Endothelial cell of umbilical vein (primary cell): ENCODE measurements at places on chromosomes 1 and 21. TPM values are rescaled to one million over a fixed set of nuclear protein-coding genes. Genes with fewer than 3 reads are reported as not detected.

GRCh38 chr21:42258885-42259407, 40.0 kb downstream of the ABCG1 start:
- no peak for DNase-seq

DNA sequence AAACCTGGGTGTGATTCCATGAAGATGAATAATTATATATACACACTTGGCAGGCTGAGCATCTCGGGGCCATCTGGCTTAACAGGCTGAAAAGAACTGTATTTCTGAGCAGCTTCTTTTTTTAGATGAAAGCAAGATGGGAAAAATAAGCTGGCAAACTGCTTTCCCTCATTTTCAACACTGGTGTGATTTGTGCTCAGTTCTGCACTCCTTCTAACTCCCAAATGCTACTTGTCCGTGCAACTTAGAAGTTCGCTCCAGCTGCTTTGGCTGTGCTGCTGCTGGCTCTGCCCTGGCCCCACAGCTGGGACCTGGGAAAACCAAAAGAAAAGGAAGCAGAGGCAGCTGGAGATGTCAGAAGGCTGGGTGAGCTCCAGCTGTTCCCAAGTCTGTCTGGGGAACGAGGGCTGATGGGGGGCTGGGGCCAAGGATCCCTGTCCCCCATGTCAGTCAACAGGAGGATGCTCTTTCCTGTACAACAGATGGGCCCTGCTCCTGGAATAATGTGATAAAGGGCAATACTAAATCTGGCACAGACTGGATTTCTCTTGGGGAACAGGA, 44.9 kb downstream of the PAFAH2 start:
- no peak for DNase-seq

- DNase-seq = peak; percentile 75
These were observed 60.0 kb upstream of the RGS21 start for GRCh38 chr1:192256674-192257334.

DNA sequence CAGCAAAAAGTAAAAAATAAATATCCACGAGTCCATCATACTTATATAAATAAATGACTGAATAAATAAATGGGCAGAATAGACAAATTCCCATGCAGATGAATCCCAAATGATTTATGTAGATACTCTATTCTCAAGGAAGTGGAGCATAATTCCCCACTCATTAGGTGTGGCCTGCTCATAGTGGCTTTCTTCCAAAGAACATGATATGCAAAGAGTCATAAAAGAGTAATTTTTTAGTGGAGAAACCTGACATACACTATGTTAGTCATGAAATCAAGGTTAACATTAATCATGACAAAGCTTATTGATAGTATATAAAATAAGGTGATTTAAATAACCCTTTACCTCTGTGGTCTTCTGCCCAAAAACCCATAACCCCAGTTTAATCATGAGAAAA, 298.9 kb downstream of the DPYD start:
- DNase-seq = no peak

DNA sequence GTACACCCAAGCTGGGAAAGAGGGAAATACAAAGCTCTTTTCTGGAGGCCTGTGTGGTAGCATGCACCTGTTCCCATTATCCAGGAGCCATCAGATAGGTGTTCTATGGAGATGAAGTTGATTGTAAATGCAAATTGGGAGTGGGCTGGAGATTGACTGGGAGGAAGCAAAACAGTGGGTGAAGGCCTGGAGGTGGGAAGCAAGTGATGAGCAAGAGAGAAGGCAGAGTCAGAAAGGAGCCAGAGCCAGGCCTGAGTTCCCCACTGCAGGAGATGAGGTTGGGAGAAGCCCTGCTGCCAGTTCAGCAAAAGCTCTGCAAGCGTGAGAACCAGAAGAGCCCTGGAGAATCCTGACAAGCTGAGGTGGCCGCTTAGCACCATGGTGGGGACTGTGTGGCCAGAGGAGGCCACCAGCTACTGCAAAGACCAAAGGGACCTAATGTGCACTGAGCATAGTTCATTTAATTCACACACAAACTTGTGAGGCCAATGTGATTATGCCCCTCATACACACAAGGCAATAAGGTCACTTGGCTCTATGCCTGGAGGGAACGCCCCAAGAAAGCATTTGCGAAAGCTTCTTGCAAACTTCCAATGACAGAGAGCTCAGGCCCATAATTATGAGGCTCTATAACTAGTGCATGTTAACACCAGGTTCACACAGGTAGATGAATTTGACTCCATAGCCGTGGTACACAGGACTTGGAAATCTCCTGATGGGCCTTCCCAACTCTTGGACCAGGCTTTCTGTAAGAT, 73.0 kb upstream of the GRIK3 start:
- no peak for DNase-seq

- DNase-seq = no peak
These were observed 3.0 kb upstream of the FOXD3 start for GRCh38 chr1:63319046-63320021.

GRCh38 chr1:227450489-227450888, 112.9 kb upstream of the ZNF678 start:
- no peak for DNase-seq

GRCh38 chr1:98107256-98107655, 186.4 kb upstream of the DPYD start:
- DNase-seq = no peak

DNA sequence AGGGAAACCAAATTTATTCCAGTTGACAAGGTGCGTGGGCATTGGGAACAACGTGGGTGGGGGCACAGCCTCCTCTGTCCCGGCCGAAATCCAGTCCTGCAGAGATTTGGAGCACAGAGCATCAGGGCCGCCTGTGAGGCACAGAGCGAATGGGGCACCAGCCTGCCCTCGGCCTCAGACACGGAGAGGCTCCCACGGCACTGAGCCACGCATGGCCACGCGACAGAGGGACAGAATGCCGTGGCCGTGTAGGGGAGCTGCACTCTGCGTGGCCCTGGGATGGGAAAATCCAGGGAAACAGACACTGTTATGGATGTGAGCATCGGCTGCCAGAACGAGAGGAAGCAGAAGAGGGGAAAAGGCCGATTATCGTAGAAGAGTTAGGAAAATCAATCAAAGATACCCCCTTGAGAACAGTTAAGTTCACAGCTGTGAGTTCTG, 13.5 kb upstream of the C1orf159 start:
- no peak for DNase-seq

GRCh38 chr1:66489972-66490601, 43.9 kb upstream of the SGIP1 start:
- DNase-seq = peak; percentile 32

GRCh38 chr1:170853867-170854266, 81.5 kb upstream of the MROH9 start:
- DNase-seq = no peak

- DNase-seq = no peak
These were observed 88.9 kb downstream of the PGBD5 start for GRCh38 chr1:230337266-230337665.

- DNase-seq = no peak
These were observed 70.4 kb downstream of the UBR4 start for GRCh38 chr1:19139711-19140110.

The CLCNKB gene
- not detected in 2 replicates for total RNA-seq

The RNU1-4 gene
- 1,319 and 2,019 TPM in 2 replicates for total RNA-seq

The MFAP2 gene
- total RNA-seq = 37.9 and 43.0 TPM in 2 replicates

The SFN gene
- total RNA-seq = 0.33 and 0.42 TPM in 2 replicates

The DENND2D gene
- 0.42 and 1.00 TPM in 2 replicates for total RNA-seq

The SUSD4 gene
- not detected in 2 replicates for total RNA-seq
